NCI-H1694 treated with DMSO at 0.1 percent for 48 hours (cell line): ENCODE measurements at places on chromosomes 16 and 17.
A peak's percentile ranks its signal among the peaks of the same experiment; 100 is the strongest.

DNA sequence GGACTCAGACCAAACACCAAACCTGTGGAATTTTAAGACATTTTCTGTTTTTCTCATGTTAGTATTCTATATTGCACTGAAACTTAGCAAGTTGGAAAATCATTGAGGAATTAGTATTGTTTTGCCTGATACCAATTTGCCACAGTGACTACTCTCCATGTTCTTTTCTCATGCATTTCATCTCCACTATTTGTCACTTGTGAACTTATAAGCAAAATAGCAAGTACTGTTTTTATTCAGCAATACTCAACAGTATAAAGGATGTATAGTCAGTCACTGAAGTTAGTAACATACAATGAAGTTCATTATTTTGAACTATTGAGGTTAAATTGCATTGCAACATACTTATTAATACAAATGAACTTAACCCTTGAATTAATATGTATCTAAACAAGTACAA, 5.8 kb upstream of the VPS35L start:
- DNase-seq = no peak

DNA sequence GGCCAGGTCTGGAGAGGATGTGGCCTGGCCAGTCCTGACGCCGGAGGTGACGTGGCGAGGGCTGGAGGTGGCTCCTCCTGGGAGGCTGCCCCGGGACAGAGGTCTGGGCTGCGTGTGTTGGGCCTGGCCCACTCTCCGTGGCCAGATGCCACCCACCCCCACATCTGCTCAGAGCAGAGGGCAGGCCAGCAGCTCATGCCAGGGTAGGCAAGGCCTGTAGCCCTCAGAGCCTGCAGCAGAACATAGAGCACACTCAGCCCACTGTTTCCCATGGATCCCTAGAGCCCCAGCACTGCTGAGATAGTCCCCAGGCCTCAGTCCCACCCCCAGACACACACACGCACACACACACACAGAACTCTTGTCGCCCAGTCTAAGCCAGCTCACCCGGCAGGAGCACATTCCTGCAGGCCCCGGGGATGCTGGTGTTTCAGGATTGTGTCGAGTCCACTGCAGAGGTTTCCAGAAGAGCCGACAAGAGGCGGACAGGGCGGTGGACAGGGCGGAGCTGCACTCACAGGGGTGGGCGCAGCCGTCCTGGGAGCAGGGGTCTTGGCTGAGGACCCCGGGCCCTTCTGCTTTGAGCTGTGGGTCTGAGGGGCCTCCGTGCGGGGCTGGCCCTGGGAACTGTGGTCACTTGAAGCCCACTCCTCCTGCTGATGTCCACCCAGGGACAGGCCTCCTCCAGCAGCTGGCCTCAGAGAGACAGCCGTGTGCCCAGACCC, 33.4 kb downstream of the SOX8 start:
- DNase-seq = no peak

DNA sequence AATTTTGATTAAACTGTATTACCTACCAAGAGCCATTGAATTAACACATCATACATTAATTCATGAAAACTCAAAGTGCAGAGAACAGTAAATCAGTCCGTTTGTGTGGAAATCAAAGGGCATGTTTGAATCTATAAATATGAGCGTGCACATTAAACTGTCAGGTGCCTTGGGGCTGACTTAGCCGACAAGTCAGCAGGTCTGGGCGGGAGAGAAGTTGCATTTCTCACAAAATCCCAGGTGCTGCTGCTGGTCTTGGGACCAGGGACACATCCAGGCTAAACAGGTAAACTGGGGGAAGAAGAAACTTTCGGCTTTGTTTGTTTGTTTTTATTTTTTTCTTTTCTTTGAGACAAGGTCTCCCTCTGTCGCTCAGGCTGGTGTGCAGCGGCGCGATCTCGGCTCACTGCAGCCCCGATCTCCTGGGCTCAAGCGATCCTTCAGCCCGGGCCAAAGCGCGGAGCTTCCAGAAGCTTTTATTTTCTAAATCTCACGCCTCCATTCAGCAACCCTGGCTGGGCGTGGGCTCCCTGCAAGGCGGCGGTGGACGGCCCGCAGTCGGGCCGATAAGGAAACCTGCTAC, 213.9 kb downstream of the MRTFB start:
- peak; percentile 61 for DNase-seq

GRCh38 chr17:52696362-52696761, 537.8 kb upstream of the CA10 start:
- DNase-seq = no peak

DNA sequence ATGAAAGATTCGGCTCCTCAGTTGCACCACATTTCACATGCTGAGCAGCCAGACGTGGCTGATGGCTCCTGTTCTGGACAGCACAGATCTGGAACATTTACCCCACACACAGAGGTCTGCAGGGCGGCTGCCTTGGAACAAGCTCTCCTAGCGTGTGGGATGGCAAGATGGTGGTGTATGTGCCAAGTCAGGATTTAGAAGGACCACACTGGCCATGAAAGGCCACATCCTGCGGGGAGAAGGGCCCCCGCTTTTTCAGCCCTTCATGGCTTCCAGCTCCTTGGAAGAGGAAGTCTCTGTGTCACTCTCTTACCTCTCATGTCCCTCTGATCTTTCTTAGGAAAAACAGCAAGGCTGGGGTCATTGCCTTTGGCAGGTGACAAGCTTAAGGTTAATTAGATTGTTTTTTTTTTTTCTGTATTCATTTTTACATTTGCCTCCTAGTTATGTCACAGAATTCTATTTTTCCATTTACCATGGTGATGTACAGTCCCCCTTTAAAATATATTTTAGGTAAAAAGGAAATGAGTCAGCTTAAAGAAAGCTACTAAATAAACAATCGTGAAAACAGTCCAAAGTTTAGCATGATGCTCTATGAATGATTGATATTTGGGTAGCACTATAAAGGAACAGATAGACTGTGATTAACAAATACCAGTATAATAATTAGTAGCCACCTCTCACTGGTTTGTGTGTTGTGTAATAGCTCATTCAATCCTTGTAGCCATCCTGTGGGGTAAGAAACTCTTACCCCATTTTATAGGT, 396.6 kb downstream of the CPPED1 start:
- DNase-seq = no peak

GRCh38 chr17:64773836-64774761, 112.0 kb upstream of the SMURF2 start:
- DNase-seq = no peak

GRCh38 chr16:15502041-15502725, 67.8 kb downstream of the BMERB1 start:
- no peak for DNase-seq
